T-helper 17 cell (primary cell): ENCODE measurements at places on chromosomes 16 and 17. TPM values are rescaled to one million over a fixed set of nuclear protein-coding genes. Genes with fewer than 3 reads are reported as not detected.

IRX5 gene
- not detected for total RNA-seq

GRCh38 chr17:74723891-74724290 is 11.2 kb upstream of the CD300LF start:
- DNase-seq, result no peak

- DNase-seq, result no peak
These were observed 1.9 kb upstream of the NFATC3 start for GRCh38 chr16:68083239-68083781.

SLC38A8 gene
- total RNA-seq, result not detected

DNA sequence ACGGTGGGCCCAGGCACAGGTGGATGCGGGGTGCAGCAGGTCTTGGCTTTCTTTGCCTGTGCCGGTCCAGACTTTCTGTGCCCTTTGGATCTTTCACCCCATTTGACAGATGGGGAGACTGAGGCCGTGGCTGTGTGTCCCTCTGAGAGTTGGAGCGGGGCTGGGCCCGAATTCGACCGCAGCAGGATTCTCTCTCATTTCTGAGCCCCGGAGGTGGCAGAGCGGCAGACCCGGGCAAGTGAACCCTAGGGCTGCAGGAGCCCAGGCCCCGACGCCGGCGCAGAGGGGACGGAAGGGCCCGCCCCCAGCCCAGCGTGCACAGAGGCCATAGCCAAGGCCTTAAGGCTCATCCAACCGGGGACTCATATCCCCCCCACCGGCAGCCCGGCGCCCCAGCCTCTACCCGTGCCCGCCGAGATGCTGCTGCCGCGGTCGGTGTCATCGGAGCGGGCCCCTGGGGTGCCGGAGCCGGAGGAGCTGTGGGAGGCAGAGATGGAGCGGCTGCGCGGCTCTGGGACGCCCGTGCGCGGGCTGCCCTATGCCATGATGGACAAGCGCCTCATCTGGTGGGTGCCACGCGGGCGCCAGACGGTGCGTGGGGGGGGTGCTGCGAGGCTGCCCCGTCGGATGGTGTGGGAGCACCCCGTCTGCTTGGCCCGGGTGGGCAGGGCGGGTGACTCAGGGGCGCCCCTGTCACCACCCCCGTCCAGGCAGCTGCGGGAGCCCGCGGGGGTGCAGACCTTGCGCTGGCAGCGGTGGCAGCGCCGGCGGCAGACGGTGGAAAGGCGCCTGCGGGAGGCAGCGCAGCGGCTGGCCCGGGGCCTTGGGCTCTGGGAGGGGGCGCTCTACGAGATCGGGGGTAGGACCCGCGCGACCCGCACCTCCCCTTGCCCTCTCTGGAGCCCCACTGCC is 857 bp downstream of the TMC8 start:
- no peak for DNase-seq

DNA sequence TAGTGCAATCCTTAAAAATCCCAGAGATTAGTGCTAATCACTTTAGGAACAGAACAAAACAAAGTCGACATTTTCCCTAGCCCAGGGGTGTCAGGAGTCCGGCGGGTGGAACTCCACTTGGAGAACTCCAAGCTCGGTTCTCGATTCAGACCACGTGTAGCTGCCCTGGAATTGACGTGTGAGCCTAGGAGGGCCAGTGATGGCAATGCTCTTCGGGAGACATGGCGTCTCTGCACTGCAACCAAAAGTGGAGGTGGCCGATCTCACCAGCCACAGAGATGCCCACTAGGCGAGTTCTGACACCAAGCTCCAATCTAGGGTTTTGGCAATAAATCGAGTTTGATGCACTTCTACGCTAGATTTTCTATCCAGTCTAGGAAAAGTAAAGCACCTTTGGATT is 17.6 kb downstream of the MAP1LC3B start:
- no peak for DNase-seq

DNA sequence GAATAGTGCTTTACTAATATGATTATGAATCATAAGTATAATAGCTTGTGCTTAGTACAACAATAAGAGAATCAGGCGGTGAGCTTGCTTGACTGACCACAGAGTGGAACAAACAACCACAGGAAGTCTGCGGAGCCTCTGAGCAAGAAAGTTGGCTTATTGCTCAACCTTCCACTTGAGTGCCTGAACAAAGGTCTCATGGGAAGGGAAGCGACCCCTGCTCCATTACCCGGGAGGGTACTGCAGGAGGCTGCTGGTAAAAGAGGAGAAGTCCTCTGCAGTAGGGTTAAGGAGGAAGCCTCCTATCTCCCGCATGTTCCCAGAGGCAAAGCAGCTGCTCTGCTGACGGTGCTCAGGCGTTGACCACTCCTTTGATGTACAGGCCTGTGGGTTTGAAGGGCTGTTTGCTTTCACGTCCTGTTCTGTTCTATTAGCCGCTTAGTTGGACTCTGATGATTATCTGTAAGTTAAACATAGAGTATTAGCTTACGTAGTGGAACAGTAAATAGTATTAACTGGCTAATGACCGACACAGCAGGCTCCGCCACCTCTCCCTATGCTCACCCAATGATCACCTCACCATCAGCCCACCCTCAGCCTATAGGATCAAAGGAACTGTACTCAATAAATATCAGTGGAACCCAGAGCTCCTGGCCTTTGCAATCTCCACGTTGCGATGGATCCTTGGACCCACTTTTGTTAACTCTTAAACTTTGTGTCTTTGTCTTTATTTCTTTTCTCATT is 17.5 kb downstream of the ALOX15B start:
- DNase-seq, result no peak

EPOP gene
- 0.60 TPM for total RNA-seq

STH gene
- not detected for total RNA-seq

ZNF319 gene
- 11.8 TPM for total RNA-seq

- no peak for DNase-seq
These were observed 109.1 kb downstream of the ZFHX3 start for GRCh38 chr16:72938795-72939164.

DNAAF8 gene
- total RNA-seq, result not detected

- DNase-seq, result no peak
These were observed 3.3 kb downstream of the STX4 start for GRCh38 chr16:31036691-31037090.

- no peak for DNase-seq
These were observed 62.1 kb downstream of the ABHD15 start for GRCh38 chr17:29504711-29505110.

- no peak for DNase-seq
These were observed 3.9 kb upstream of the ZNF207 start for GRCh38 chr17:32345951-32346600.

CNTNAP1 gene
- total RNA-seq, result 6.9 TPM

DNA sequence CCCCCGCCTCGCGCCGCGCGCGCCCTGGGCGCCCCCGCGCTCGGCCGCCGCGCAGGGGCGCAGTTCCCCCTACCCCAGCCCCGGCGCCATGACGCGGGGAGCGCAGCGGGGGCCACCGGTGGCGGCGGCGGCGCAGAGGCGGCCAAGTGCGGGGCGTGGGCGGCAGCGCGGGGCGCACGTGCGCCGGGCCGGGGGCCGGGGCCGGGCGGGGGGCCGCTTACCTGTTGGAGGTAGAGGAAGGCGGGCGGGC is 108.3 kb downstream of the ENGASE start:
- DNase-seq, result no peak

CNTNAP4 gene
- not detected for total RNA-seq

AXIN2 gene
- total RNA-seq, result 31.6 TPM

BCL6B gene
- total RNA-seq, result 0.17 TPM

DNA sequence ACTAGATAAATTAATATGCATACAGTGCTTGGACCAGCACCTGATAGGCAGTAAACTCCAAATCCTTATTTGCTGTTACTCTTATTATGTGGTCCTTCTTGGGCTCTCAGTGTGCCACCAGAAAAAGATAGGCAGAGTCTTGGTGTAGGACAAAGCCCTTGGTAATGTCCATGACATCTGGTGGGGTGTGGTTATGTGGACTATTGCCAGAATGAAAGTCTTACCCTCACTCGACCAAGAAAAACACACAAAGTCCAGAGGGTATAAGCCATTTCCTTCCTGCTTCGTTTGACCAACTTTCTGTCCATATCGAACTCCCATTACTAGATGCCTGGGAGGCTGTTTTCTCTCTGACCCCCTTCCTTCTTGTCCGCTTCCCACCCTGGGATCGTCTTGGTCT is 140.9 kb downstream of the UTP18 start:
- DNase-seq, result no peak

- DNase-seq, result no peak
These were observed 584 bp downstream of the TCAP start for GRCh38 chr17:39665642-39666224.

DNA sequence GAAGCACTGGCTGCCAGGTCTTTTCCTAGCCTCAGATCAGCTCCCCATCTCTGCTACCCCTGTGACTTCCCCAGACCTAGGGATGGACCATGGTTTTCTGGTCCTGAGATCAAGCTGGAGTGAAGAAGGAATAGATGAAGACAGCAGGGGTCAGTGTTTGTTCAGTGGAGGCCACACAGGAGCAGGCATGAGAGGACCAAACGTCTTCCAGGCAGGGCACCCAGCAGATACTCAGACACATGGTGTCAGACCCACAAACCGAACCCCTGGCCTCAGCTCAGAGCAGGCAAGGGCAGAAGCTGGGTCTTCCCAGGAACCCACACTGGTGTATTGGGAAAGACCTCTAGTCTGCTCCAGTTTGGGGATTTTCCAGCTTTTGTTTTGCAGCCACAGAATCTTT is 189.7 kb downstream of the IRX5 start:
- no peak for DNase-seq

DNA sequence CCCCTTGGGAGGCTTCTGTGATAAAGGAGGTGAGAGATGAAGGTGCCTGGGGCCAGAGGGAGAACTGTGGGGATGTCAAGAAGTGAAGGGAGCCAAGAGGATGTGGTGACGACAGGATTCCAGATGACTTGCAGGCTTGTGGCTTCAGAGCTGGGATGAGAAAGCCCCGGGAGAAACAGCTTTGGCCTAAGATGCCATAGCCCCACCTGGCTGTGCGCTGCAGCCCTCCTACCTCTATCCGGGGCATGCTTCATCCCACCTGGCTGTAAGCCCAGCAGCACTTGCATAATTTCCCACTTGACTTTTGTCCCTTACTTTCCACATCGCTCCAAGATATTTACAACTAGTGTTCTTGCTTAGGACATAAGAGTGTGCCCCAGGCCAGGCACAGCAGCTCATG is 29.3 kb downstream of the GINS3 start:
- DNase-seq, result no peak

PRAC1 gene
- not detected for total RNA-seq

TCF25 gene
- 393 TPM for total RNA-seq

DNA sequence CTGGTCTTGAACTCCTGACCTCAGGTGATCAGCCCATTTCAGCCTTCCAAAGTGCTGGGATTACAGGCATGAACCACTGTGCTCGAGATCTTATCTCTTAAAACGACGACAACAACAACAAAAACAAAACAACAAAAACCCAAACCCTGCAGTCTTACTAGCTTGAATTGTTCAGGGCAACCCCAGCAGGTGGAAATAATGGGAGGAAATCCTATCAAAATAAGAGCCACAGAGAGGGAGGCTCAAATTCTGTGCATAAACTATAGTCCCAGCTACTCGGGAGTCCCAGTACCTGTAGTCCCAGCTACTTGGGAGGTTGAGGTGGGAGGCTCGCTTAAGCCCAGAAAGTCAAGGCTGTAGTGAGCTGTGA is 16.5 kb upstream of the ATP6V0A1 start:
- no peak for DNase-seq

- DNase-seq, result no peak
These were observed 226.6 kb upstream of the ASIC2 start for GRCh38 chr17:33519692-33520091.

TMC7 gene
- not detected for total RNA-seq
